Mesenteric fat pad (tissue), 1 donor: ENCODE measurements at places on chromosomes 1 and 21. TPM values are rescaled to one million over a fixed set of nuclear protein-coding genes. Genes with fewer than 3 reads are reported as not detected.

CENPL gene
- total RNA-seq = 8.4 TPM

ATP13A2 gene
- total RNA-seq = 37.7 TPM

GJA5 gene
- total RNA-seq = 25.7 TPM

UCK2 gene
- total RNA-seq = 25.6 TPM

- DNase-seq = no peak
Observed at GRCh38 chr1:63533931-63534330, 10.6 kb downstream of the EFCAB7 start.

- DNase-seq = no peak
Observed at GRCh38 chr1:193333166-193333565, 146.8 kb upstream of the B3GALT2 start.

- DNase-seq = no peak
Observed at GRCh38 chr1:165375623-165376022, 19.1 kb upstream of the LMX1A start.

DNA sequence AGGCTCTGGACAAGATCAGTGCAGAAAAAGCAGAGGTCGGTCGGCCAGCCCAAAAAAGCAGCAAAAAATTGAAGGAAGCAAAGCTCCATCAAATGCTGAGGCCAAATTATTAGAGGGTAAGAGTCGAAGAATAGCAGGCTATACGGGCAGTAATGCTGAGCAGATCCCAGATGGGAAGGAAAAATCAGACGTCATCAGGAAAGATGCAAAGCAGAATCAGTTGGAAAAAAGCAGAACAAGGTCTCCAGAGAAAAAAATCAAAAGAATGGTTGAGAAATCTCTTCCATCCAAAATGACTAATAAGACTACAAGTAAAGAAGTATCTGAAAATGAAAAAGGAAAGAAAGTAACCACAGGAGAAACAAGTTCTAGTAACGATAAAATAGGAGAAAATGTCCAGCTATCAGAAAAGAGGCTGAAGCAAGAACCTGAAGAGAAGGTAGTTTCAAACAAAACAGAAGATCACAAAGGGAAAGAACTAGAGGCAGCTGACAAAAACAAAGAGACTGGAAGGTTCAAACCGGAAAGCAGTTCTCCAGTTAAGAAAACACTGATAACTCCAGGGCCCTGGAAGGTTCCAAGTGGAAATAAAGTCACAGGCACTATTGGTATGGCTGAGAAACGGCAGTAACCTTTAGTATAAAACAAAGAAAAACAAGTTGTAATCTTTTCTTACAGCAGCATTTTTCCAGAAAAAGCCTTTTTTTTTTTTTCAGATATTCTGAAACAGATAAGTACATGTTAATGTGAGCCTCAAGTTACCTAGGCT, 75.7 kb downstream of the PHTF1 start:
- no peak for DNase-seq
